ENCODE measurements at places on chromosomes 6 and 20. TPM values are rescaled to one million over a fixed set of nuclear protein-coding genes. Genes with fewer than 3 reads are reported as not detected.
A peak's percentile ranks its signal among the peaks of the same experiment; 100 is the strongest.

- no peaks in the 10 kb centered on the region for H3K4me1 ChIP-seq
- H3K36me3 ChIP-seq = no peaks in the 10 kb centered on the region
- no peak for DNase-seq
- no peak overlapping the region for H3K4me3 ChIP-seq
- no peak overlapping the region for H3K27ac ChIP-seq
- no peaks in the 10 kb centered on the region for H3K27me3 ChIP-seq
These were observed 152.7 kb downstream of the LY86 start for GRCh38 chr6:6741264-6741663.

- H3K4me3 ChIP-seq = peak overlapping the region; percentile 6
- no peak for DNase-seq
- no peaks in the 10 kb centered on the region for H3K36me3 ChIP-seq
- peak overlapping the region; percentile 77 for H3K27ac ChIP-seq
These were observed 1.2 kb upstream of the TP53RK start for GRCh38 chr20:46690219-46691106.

- no peaks in the 10 kb centered on the region for H3K36me3 ChIP-seq
- DNase-seq = no peak
- H3K27ac ChIP-seq = no peak overlapping the region
- H3K4me1 ChIP-seq = peaks cover 18% of the 10 kb centered on the region
These were observed 23.0 kb upstream of the NFATC2 start for GRCh38 chr20:51565298-51566144.

DNA sequence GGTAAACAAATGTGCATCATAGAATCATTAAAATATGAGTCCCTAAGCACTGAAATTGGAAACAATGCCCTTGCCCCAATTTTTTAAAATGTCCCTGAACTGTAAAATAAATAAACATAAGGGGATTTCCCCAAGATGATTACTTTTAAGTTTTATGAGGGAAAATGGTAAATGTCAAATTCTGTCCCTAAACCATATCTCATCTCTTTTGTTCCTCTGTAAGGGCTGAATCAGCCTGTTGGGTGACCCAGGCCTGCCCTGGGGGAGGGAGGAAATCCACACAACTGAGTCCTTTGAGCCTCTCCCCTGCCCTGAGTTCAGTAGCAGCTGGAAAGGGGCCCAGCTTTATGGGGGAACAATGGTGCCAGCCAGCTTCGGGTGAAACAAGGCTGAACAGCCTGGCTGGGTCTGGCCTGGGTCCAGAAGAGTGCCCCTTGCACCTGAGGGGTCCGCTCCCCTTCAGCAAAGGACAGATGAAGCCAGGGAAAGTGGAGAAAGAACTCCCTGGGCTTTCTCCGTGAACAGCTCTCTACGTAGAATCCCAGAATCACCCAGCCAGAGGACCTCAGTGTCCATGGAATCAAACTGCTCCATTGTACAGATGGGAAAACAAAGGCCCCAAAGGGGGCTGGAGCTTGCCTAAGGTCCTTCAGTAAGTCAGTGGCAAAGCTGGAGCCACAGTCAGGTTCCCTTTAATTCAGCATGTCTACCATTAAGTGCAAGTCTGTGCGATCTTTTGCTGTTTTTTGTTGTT, 28.2 kb upstream of the ITCH start:
- peak overlapping the region; percentile 52 for H3K27ac ChIP-seq
- H3K4me3 ChIP-seq = no peak overlapping the region
- H3K36me3 ChIP-seq = no peaks in the 10 kb centered on the region
- H3K27me3 ChIP-seq = no peaks in the 10 kb centered on the region

Gene SLC17A1
- 2.2 TPM for polyA plus RNA-seq

Gene EPPIN
- not detected for polyA plus RNA-seq

GRCh38 chr6:96234444-96234843, 218.7 kb downstream of the FUT9 start:
- DNase-seq = no peak
- H3K27me3 ChIP-seq = no peaks in the 10 kb centered on the region
- no peak overlapping the region for H3K4me3 ChIP-seq
- no peaks in the 10 kb centered on the region for H3K36me3 ChIP-seq
- no peak overlapping the region for H3K27ac ChIP-seq
- H3K4me1 ChIP-seq = no peaks in the 10 kb centered on the region

Data from hepatocyte (in vitro differentiated cells).